ENCODE measurements at places on chromosomes 12 and 14.

GRCh38 chr12:29627221-29627620, 129.7 kb upstream of the OVCH1 start:
- DNase-seq: no peak

DNA sequence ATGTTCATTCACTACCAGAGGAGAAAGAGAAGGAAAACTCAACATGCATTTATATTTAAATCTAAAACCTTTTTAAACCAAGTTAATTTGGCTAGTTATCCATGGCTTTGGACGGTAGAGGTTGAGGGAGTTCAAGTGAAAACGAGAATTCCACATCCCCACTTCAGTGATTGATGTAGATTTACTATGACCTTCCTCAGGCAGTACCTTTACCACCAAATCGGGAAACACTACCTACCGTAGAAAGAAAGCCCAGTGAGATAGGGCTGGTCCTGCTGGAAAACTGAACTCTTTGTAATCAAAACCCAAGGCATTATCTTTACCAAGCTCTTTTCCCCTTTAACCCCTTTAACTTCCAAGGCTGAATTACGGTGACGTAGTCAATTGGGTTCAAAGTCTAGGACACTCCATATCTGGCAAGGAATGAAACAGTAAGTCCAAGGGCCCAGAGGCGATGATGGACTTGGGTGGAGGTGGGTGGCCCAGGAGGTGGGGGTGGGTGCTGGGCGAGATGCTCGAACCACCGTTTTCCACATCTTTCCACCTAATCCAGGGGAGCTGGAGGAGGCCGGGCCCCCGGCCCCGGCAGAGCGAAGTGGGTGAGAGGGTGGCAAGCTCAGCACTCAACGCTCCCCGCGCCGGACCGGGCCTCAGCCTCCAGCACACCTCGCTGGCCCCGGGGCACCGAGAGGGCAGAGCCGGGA, 618 bp downstream of the SEC23A start:
- no peak for DNase-seq

DNA sequence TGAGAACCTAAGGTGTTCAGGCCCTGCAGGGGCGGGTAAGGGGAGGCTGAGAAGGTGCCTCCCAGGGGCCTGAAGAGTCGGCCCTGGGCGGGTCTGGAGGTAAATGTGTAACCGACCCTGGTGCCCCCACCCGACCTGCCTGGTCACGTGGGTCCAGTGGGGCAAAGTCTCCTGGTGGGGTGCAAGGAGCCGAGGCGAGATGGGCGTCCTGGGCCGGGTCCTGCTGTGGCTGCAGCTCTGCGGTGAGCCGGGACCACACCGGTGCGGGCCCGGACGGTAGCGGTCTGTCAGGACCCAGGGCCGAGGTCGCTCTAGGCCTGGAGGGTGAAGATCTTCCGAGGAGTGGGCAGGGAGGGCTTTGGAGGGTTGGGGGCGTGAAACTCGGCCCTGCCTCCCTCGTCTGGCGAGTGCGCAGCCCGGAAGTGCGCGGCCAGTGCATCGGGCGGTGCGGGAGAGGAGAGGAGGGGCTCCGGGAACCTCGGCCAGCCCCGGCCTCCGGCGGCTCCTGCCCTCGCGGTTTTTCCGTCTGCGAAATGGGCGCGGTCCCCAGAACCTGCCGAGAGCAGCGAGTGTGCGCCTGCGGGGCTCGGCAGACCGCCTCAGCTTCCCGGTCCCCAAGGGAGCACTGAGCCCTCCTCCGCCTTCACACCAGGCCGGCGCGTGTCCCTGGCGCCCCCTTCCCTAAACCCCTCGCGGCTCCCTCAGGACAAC, at the start of gene AMN:
TSS of gene AMN (plus strand) at position 174 of the 711 bp plus-strand sequence. CDS start at position 200, 26 bp downstream.
- no peak for DNase-seq

- DNase-seq: no peak
These were observed 127.6 kb upstream of the GSC start for GRCh38 chr14:94897561-94897960.

- no peak for DNase-seq
These were observed 94.6 kb upstream of the MUCL1 start for GRCh38 chr12:54759751-54760150.

Data from T-helper 2 cell (primary cell).